GM23338 (cell line): ENCODE measurements at places on chromosomes 6 and 20.

- no peak for DNase-seq
Observed at GRCh38 chr6:138538390-138539031, 39.2 kb upstream of the NHSL1 start.

DNA sequence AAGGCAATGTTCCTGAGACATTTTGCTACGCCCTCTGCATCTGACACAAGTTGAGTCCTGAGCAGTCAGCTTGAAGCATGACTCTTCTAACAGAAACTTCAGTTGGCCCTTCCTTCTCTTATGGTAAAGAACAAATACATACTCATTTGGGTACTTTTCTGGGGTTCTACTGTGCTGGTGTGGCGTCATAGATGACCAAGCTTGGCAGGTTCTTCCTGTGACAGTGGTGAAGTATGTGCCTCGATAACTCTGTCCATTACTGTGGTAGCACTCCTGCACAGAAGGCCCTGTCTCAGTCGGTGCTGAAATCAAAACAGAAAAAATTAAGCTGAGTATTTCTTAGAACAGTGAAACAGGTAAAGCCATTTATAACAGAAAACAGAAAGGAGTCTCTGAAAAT lies 152.5 kb downstream of the SLC22A3 start:
- no peak for DNase-seq

- peak; percentile 34 for DNase-seq
Observed at GRCh38 chr6:54335871-54336270, 27.6 kb downstream of the TINAG start.

GRCh38 chr6:89023591-89024441 lies 56.7 kb upstream of the PNRC1 start:
- DNase-seq, result no peak

DNA sequence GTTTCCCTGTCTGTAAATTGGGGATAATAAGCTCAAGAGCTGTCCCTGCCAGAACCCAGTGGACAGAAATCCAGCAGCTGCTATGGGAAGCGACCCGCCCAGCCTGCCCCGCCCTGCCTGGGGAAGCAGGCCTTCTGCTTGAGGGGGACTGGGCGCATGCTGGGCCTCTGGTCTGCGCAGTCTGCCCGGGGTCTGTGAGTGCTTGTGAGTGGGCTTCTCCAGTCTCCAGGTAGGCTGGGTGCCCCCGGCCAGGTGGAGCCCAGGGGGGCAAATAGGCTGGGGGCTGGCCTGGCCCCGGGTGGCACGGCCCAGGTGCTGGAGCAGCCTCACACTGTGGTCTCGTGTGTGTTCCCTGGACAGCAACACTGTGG lies 648 bp upstream of the RBBP8NL start:
- no peak for DNase-seq

DNA sequence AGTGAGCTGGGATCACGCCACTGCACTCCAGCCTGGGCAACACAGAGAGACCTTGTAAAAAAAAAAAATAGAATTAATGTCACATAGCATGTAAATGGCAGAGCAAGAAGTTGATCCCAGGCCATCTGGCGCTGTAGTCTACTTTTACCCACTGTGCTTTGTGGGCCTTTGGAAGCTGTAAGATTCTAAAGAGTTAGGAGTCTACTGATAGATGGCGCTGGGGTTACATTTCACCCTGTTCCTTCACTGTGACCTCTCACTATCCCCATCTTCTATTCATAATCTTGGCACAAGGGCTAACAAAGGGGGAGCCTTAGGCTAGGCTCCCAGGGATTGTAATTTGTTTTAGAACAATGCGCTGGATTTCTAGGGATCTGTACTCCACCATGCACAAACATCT lies 24.4 kb downstream of the SIRPD start:
- peak; percentile 65 for DNase-seq

DNA sequence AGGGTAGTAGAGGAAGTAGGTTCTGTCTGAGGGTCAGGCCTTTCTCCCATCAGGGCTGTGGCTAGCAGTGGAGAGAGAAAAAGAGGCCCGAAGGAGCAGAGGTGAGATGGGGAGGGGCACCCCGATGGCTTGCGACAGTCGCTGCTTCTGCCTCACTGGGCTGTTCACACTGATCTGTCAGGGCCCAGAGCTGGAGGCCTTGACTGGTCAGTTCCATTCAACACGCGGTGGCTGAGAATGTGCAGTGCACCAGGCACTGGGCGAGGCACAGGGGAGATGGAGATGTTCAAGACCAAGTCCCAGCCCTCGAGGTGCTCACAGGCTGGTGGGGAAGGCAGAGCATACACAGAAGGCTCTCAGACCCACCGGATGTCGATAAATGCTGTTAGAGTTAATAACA lies 21.4 kb downstream of the SLC12A5 start:
- no peak for DNase-seq

DNA sequence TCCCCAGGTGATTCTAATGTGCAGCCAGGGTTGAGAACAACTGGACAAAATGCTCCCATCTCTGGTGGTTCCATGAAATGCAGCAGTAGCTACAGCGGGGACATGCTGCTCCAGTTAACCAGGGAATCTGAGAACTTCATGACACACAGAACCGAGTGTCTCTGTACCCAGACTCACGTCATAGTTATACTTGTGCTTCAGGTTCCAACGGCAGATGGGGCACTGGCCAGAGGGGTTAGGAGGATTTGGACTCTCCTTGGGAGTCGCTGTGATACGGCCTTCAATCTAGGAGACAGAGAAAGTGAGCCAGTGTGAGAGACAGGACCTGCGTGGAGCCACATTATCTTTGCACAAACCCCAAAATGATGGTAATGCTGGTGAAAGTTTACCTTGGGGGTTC lies 9.2 kb downstream of the MRPS18A start:
- DNase-seq, result no peak

DNA sequence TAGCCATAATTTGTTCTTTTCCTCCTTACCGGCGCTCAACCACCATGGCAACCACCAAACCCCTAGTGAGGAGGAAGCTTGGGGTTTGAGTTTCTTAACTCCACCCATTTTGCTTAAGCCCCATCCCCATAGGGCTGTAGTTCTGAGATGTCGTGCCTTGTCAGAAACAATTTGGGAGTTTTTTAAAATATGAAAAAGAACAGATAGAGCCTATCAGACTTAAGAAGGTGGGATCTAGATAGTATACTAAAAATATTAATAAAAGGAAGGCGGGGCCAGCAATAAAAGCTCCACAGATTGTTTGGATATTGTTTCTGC lies 5.6 kb downstream of the BRD2 start:
- DNase-seq, result peak; percentile 44

DNA sequence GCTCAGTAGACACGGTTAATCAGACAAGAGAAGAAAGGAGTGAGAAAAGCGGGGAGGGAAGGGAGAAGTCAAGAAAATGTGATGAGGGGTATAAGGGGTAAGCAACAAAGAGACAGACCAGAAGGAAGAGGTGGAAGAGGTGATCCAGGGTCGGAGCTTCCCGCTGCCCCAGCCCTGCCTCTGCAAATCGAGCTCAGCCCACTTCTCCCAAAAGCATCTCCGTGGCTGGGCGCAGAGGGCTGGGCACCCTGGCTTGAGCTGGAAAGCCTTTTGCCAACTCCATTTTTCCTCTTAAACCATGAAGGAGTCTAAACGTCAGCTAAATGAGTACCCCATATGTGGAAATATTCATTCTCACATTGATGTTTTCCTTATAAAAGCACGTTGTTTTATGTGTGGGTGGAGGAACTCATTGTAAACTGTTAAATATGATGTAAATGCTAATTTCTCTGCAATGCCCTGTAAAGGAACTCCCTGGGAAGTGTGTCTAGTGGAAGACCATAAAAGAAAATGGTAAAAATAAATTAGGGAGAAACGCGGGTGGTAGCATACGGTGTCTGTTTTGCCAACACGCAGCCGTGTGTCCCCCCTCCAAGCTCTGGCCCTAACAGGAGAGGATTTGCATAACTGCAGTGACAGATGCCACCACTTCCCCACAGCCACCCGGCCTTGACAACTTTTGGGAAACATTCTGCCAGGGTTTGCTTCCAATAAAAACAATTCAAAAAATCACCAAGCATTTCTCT lies 55.2 kb upstream of the MAFB start:
- DNase-seq, result no peak

DNA sequence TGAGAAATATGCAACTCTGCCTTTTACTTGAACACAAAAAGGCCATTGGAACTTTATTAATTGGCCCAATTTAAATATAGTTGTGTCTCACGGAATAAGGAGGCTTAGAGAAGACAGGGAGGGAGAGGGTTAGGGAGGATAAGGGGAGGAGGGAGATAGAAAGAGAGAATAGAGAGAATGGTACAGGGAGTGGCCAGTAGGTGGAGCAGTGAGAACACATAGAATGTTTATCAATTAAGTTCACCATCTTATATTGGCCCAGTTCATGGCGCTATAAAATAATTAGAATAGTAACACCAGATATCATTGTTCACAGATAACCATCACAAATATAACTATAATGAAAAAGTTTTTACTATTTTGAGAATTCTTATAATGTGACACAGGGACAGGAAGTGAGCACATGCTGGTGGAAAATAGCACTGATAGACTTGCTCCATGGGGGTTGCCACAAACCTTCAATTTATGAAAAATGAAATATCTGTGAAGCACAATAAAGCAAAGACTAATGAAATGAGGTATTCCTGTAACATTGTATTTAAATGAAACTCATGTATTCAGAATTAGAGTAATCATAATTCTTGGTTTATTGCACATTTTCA lies 374.1 kb upstream of the MANEA start:
- peak; percentile 78 for DNase-seq

GRCh38 chr6:45387236-45387635 lies 9.5 kb upstream of the SUPT3H start:
- DNase-seq, result no peak

GRCh38 chr6:55833284-55833683 lies 42.1 kb downstream of the BMP5 start:
- DNase-seq, result no peak

DNA sequence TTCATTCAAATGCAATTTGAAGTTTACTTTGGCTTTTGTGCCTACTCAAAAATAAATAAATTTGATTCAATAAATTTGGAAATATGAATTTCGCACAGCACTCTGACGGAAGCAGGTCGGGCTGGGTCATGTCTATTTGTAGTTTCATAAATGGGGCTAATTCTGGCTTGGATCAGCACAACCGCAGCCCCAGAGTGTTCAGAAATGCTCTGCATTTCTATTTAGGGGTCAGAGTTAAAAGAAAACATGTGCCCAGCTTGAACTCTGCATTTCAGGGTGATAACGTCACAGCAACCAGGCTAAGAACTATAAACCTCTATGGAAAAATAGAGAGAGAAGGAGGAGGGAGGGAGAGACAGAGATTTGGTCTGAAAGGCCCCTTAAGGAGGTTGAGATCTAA lies 480.9 kb upstream of the NOX3 start:
- no peak for DNase-seq

GRCh38 chr6:93784794-93785693 lies 365.7 kb upstream of the EPHA7 start:
- DNase-seq, result no peak

DNA sequence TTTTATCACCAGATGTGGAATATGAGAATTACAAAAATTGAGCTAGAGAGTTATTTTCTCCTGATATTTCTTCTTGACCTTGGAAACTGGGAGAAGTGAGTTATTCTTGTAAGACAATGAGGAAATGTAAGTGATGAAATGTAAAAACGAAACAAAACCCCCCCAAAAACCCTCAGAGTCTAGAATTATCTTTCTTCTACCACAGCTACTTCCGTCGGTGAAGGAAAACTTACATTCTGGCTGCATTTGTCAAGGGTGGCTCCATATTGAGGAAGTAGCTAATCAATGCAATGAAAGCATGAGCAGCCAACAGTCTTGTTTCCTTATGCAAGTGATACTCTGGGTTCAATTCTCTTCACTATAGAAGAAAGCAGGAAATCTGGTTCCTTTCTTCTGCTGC lies 661.7 kb upstream of the CITED2 start:
- no peak for DNase-seq

DNA sequence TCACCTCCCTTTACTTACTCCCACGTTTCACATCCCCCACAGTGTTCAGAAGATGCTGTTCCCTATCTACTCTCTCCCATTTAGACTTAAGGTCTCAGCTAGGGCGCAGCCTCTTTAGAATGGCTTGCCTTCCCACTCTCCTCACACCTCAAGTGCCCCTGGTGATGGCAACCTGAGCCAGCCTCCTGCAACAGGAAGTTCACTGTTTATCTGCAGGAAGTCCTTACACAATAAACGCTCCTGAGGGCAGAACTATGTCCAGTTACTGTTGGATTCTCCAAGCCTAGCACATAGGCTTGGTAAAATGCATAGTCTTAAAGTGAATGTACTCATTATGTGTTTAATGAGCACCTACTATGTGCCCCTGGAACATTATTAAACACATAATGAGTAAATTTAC lies 21.9 kb upstream of the RAB22A start:
- no peak for DNase-seq

GRCh38 chr20:25571240-25571639 lies 14.1 kb downstream of the NINL start:
- no peak for DNase-seq

- no peak for DNase-seq
Observed at GRCh38 chr6:10237298-10238038, 177.4 kb downstream of the TFAP2A start.

GRCh38 chr20:20887593-20888265 lies 175.3 kb upstream of the RALGAPA2 start:
- peak; percentile 45 for DNase-seq

GRCh38 chr6:95321126-95321525 lies 256.2 kb upstream of the MANEA start:
- DNase-seq, result no peak

DNA sequence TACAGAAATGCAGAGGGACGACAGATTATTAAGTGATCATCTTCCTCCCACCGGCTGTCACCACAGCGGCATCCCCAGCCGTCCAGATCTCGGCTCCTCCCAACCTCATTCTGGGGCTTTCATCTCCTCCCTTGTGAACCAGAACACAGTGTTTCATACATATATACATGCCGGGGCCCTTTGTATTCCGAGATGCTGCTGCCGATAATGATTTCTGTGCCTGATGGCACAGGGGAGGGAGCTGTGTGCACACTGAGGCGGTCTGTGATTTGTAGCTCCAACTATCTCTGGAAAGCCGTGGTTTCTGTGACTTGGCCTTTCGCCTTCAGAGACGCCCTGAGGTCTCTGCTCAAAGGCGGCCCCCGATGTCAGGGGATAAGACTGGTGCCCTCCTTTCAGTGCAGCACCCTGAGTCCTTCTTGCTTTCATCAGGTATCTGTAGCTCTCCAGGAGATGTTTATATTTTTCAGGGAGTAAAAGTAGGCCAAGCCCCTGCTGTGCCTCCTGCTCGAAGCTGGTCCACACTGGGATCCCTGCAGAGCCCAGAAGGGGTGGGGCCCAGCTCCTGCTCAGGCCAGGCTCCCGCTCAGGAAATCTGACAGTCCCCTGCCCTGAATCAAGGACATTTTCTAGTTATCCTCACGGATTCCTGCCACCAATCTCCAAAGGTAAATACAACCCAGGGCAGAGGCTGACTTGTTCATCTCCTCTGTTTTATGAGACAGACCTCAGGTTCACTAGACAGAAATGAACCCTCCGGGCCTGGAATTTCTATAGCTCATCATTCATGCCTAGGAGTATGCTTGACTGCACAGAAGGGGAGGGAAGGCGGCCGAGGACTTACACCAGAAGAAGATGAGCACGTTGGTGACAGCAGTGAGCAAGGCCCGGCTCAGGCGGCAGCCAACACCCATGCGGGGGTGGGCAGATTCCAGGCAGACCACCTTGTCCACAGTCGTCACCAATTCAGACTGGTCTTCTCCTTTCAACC lies 11.2 kb downstream of the LEMD2 start:
- DNase-seq, result no peak
